ENCODE measurements at places on chromosomes 11 and 22.

DNA sequence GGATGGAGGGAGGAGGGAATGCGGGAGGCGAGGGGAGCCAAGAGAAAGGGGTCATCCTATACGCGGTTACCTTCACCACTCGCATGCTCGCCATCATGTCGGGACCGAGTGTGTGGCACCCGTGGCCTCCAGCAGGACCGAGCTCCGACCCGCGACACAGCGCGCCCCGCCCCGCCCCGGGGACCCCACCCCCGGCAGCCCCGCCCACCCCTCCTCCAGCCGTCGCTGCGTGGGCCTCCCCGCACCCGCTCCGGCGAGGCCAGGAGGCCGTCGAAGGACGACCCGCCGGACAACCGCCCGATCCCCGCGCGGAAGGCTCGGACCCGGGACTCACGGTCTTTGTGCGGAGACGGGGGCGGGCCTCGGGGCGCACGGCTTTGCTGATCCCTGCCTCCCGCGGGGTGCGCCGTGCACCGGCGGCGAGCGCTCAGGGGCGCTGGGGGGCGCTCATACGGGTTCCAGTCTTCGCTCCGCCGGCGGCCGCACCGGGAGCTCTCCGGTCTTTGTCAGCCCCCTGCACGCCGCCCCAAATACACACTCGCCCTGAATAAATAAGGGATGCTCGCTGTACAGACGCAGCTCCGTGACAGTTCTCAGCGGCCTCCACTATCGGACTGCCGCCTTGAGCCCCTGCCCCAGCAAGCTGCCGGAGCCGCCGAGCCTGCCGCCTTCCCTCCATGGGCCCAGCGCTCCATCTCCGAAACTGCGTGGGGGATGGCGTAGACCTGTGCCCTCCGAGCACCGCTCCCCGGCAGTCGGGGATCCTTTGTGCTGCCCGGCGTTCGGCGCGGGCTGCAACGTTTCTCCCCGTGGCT lies at the start of gene UBE2L6:
Gene UBE2L6, minus strand, starts transcription at position 158 of the 815 bp plus-strand sequence. Its CDS starts 61 bp downstream, at position 97.
- DNase-seq, result no peak

DNA sequence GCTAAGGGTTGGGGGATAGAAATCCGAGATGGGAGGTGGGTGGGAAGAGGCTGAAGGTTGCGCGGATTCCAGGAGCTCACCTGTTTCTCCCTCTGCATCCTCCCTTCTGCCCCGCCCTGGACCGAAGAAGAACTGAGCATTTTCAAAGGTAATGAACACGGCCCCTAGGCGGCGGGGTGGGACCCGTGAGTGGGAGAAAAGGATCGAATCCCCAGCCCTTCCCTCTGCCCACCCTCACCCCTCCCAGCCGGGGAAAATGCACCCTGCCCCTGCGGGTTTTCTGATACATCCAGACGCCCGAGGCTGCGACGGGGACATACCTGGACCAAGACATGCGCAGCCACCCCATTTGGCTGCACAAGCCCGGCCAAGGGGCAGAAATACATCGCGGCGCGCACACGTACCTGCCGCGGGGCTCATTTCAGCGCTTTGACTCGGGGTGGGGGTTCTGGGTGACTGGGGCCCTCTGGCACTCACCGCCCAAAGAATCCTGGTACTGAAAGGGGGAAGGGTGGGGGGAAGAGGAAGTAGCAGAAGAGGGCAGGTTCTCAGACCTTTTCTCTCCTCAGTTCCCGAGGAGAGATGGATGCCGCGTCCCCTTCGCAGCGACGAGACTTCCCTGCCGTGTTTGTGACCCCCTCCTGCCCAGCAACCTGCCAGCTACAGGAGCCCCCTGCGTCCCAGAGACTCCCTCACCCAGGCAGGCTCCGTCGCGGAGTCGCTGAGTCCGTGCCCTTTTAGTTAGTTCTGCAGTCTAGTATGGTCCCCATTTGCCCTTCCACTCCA lies 6.0 kb downstream of the VSIG2 start:
- DNase-seq, result no peak

- no peak for DNase-seq
Observed at GRCh38 chr11:41286751-41287150, 172.7 kb downstream of the LRRC4C start.

DNA sequence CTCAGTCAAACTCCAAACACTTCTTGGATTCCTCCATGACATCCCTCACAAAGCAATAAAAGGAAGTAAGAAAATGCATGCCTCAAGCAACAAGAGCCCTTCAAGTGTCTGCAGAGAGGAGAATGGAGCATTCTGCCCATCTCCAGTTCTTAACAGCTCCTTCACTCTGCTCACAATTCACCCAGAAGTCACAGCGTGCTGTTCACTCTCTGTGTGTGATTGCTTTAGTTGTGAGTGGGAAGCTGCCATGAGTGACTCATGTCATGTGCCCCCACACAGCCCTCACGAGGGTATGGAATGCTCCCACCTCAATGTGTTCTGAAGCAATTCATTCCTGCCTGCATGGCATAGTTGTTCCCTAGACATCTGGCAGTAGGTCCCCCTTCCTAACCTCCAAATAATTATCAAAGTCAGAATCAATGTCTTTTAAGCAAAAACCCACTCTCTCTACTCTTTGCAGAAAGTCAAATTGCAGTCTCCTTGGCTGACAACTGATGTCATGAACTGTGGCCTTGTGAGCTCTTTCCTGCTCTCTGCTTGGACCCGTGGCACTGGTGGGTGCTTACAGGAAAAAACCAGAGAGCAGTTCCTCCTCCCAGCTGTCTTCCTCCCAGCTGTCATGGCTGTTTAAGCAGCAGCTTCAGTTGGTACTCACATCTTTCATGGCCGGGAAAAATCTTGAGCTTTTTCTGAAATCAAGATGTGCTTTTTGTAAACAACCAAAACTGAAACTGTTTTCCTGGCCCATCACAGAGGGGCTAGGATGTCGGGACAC lies 112.1 kb upstream of the SPON1 start:
- no peak for DNase-seq

DNA sequence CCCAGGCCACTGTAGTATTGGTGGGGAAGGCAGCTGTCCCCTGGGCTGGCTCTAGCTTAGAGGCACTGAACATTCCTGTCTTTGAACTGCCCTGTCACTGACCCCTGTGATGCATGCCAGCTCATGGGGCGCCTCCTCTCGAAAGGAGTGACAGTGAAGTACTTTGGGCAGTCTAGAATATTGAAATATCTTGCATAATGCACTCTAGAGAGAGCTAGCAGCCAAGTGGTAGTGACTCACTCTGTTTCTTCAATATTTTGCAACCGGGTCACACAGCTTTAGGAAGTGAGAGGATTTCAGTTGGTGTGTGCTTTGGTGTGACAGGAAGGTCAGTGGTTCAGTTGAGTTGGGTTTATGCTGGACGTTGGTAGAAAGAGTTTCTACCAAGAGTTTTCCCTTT lies 35.5 kb upstream of the ST14 start:
- DNase-seq, result no peak

- no peak for DNase-seq
Observed at GRCh38 chr11:126378763-126379162, 23.3 kb downstream of the ST3GAL4 start.

- no peak for DNase-seq
Observed at GRCh38 chr11:17811352-17811751, 76.8 kb downstream of the KCNC1 start.

DNA sequence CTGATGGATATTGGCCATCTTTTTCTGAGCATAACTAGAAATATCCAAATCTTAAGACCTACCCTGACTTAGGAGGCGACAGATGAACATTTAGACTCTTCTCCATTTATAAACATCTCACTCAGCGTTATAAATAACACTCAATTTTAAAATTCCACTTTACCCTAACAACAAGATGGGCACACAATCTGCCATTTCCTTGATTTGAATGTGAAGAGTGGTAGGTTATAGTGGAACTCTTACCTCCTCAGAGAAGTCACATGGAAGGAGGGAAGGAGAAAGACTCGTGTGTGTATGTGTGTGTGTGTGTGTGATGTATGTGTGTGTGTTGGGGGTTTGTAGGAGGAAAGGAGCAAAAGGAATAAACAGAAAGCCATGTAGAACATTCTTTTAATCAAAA lies 15.0 kb downstream of the SIAE start:
- no peak for DNase-seq

DNA sequence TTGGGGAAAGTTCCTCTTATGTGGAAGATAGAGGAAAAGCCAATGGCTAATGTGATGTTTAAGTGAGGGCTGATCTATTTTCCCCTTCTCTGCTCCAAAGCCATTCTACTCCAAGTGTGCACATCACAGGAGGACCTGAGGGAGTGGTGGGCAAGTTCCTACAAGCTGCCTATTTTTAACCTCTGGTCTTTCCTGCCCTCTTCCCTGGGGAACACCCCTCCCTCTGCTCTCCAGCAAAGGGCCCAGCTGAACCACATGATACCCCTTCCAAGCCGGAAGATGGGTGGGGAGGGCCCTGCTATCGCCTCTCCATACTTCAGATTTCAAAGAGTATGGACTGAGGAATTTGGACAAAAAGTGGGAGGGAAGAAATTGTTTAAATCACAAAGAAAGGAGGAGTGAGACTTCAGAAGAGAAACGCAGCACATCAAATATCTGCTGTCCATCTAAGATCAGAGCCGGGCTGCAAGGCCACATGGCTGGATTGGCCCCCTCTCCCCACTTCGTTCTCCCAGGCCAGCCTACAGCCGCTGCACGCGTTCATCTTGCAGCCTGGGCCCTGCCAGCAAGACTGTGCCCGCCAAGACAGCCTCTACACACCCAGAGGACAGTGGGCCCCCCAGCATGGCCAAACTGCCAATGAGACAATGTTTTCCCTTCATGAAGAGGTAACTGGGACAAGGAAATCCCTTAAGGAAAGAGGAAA lies 77.5 kb downstream of the MICAL3 start:
- no peak for DNase-seq

GRCh38 chr11:12319988-12320387 lies 57.4 kb upstream of the PARVA start:
- no peak for DNase-seq

DNA sequence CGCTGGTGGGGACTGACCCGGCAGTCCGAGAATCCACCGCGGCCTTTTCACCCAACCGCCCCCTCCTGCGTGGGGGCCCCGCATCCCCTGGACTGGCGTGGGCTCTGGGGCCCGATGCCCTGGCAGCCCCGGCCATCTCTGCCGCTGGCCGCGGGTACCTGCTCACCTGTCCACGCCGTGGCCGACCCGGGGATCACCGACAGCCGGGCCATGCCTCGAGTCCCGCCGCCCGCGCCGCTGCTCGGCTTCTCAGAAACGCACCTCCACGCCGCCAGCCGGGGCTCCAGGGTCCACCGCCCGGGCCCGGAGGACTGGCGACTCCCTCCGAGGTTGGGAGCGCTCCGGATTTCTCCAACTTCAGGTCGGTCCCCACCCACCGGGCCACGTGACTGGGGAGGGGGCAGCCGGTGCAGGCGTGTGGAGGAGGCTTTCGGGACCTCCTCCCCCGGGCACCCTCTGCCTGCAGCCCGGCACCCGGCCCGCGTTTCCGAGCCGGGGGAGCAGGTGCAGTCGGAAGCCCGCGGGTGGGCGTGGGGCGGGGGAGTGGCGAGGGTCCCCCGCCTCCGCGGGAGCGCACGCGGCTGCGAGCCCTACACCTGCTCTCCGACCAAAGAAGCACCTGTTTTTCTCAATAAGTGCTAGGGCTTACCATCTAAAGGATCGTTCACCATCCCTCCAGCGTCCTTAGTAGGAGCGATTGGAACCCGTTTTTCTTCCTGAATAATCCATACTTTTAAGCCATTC lies 554 bp upstream of the NRIP3 start:
- no peak for DNase-seq

DNA sequence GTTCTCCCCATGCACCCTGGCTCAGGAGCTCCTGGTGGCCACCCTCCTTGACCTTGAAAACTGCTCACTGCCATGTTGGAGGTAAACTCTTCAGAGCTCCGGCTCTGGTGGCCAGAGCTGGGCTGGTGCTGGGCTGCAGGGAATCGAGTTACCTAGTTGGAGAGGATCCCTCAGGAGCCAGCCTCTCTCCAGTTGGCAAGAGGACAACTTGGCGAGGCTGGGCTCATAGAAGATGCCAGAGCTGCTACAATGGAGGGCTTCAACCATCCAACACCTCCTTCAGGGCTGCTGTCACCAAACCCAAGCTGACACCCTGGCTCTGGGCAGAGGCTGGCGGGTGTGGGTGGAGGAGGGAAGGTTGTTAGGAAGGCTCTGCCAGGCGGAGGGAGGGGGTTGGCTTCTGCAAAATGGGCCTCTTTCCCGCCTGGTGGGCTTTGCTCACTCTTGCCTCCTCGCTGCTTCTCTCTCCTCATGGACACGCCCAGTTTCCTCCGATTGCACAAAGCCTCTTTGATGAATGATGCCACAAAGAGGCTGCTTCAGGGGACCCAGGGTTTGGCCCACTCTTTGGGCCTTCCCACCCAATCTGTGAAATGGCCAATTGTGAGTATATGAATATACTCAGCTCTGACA lies 53.1 kb downstream of the THAP12 start:
- DNase-seq, result no peak

- no peak for DNase-seq
Observed at GRCh38 chr22:21682385-21683175, 16.8 kb downstream of the PPIL2 start.

DNA sequence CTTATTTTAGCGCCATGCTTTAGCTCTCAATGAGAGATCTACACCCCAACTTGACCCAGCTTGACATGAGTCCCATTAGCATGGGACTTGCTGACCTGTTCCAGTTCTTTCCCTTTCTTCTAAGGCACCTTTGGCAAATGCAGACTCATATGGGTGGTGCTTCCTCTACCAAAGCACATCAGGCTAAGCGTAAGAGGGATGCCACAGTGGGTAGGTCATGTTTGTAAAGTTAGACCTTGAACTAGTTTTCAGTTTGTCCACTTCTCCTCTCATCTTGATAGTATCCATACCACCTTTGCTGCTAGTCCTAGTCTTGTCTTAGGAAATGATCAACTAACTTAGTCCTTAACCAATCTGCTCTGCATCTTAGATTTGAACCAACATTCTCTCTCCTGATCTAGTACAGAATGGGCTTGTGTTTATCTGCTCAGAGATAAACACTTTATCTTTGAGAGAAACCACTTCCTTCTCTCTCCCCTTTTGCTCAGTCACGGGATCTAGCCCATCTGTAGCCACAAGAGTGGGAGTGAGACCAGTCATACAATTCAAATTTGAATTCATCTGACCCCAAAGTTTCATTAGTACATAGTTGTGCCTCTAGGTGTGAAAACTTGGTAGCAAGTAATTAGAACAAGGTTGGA lies 72.1 kb upstream of the CD44 start:
- no peak for DNase-seq

DNA sequence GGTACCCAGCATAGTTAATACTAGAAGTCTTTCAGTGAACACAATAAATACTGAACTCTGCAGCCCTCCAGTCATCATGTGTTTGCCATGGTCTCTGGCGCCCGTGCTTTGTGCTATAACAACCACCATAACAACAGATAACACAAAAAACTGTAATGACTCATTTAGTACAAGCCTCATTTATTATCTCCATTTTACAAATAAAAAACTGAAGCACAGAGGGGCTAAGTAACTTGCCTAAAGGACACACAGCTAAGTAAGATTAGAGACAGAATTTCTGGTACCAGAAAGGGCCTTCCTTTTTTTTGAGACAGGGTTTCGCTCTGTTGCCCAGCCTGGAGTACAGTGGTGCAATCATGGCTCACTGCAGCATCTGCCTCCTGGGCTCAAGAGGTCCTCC lies 19.5 kb downstream of the RBFOX2 start:
- no peak for DNase-seq

GRCh38 chr11:105609832-105610781 lies at the start of gene GRIA4:
Gene GRIA4 (plus strand): TSS chr11:105610073. CDS start chr11:105610998, 925 bp downstream.
- DNase-seq, result no peak

GRCh38 chr11:116420030-116420429 lies 352.8 kb downstream of the BUD13 start:
- no peak for DNase-seq

All from LNCaP clone FGC (cell line).